ENCODE measurements at places on chromosomes 4 and X. TPM values are rescaled to one million over a fixed set of nuclear protein-coding genes. Genes with fewer than 3 reads are reported as not detected.

GRCh38 chrX:29431895-29432294, 783.5 kb upstream of the MAGEB2 start:
- no peak for DNase-seq

Gene CENPE
- 36.9 TPM for total RNA-seq

Gene ING2
- total RNA-seq = 11.8 TPM

DNA sequence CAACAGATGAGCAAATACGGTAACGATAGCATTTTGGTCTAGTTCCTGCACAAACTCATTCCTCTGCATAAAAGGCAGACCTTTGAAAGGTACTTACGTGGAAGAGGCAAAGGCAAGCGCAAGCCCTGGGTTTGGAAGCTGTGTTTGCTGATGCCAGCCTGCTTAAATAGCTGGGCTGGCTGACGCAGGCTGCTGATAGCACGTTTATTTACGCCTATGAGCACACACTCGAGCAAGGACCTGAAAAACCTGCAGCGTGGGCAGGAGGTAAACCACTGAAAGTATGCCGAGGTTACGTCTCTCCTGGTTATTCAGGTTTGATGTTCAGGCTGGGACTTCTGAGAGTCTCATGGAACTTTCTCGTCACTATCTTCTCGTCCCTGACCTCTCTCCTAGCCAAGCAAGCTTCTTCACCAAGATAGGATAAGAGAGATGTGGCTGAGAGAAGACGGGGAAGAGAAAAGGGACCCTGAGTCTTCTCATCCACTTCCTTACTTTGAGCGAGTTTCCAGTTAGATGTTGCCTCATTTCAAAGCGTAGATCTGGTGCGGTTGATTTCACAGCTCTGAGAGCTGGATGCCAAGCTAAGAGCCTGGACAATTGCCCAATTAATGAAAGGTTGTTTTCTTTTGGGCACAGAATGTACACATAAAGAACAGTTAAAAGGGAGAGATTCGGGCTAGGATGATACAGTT, at the start of gene HOPX:
HOPX (minus strand) TSS at position 139 of the 695 bp plus-strand sequence. CDS start 23,480 bp downstream, outside the sequence.
- no peak for DNase-seq

Gene NLRP2B
- not detected for total RNA-seq

DNA sequence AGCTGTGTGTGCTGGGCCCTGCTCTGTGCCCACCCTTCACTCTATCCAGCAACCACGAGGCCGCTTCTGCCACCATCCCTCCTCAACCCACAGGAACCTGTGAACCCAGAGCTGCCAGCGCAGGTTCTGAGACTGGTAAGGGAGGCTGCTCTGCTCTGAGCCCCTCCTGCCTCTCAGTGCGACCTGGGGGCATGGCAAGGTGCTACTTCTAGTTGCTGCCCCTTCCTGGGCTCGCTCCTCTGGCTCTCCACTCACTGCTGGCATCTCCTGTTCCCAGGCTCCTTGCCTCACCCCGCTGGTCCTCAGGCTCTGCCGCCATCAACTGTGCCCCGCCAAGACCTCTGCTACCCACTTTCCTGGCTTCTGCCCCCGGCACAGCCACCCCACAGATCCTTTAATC, 39.3 kb downstream of the RNF212 start:
- no peak for DNase-seq

GRCh38 chr4:137934911-137935310, 307.2 kb downstream of the SLC7A11 start:
- no peak for DNase-seq

- no peak for DNase-seq
Observed at GRCh38 chrX:100662796-100663195, 18.8 kb downstream of the SRPX2 start.

GRCh38 chr4:145564540-145564939, 54.6 kb upstream of the MMAA start:
- DNase-seq = no peak

- DNase-seq = no peak
Observed at GRCh38 chr4:24146127-24146526, 256.3 kb upstream of the PPARGC1A start.

GRCh38 chr4:184649971-184650855, 675 bp downstream of the PRIMPOL start:
- DNase-seq = peak; percentile 37

Gene PNMA6A
- 0.12 TPM for total RNA-seq

DNA sequence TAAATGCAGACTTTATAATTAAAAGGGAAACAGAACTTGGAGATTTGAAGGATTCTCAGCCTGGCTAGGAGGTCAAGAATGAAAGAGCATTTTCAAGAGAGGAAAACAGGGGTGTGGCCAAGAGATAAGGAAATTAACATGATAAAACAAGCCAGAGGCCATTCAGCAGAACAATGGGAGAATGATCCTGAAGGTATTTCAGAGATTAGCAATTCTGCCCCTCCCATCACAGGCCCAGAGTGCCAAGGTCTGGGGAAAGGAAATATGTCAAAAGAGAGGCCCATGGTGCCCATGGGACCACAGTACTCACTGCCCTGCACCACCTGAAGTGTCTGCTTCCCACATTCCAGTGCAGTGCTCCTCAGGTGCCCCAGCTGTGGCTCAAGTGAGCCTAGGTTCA, 188.5 kb upstream of the STS start:
- no peak for DNase-seq

Gene LAGE3
- total RNA-seq = 40.4 TPM

GRCh38 chr4:151808120-151808529, 47.3 kb upstream of the GATB start:
- DNase-seq = peak; percentile 57

DNA sequence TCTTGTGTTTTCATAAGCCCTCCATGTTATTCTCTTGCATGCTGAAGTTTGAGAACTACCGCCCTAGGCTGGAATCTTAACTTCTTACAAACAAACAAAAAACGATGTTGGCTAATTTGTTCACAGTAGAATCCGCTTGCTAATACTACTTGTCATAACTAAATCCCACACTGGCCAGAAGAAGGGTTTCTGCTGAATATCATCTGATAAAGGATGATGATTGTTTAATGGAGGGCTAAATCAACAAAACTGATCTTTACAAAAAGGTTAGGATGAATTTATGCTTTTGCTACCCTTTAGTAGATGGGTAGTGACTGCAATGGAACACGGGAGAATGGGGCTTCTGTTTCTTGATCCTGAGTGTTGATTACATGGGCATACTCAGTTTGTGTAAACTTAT, 42.3 kb downstream of the SPATA4 start:
- no peak for DNase-seq

DNA sequence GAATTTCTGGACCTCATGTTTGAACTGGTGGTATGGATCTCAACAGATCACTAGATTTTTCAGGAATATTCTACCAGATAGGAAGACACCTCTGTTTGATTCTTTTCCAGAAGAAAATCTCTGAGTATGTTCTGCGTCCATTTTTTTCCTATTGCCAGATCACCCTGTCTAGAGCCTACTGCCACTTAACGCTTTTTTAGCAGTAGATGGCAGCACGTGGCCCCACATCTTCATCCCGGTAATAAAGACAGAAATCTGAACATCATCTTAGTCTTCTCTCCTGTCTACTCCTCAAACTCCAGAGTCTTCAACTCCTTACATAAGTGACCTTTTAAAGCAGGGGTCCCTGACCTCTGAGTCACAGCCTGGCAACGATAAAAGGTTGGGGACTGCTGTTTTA, 184.7 kb downstream of the TMA16 start:
- DNase-seq = peak; percentile 30

DNA sequence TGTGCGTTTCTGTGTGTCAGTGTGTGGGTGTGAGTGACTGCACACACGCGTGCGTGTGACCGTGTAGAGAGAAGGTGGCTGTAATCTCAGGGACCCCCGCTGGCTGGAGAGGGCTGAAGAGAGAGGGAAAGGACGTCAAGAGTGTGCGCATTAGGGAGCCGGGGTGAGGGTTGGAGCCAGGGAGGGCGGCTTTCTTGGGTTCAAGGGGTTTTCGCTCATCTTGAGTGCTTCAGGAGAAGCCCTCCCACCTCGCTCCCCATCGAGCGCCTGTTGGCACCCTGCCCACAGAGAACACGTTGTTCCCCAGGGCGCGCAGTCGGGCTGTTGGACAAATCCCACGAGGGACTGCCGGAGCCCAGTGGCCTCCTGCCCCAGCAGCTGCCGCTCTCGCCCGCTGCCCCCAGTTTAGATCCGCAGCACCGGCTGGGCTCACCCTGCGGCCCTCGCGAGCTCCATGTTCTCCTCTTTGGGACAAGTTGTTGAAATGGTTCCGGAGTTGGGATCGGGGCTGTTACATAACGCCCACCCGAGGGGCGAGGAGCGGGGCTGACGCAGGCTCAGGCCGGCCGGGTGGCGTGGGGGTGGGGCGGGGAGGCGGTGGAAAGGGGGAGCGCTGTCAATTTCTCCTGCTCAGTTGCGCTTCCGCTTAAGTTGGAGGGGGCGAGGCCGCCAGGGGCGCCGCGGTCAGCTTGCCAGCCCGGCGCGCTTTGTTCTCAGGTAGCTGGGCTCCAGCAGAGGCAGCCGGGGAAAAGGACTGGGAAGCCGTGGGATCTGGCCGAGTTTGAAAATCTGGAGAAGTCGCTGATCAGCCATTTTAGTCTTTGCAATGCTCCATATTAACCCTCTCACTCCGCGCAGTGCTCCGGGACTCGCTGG, 1.6 kb downstream of the GRIA2 start:
- DNase-seq = peak; percentile 8

Gene SLC6A14
- not detected for total RNA-seq

GRCh38 chr4:41763729-41764128, 15.2 kb upstream of the PHOX2B start:
- DNase-seq = no peak

Gene HPSE
- total RNA-seq = 0.48 TPM

DNA sequence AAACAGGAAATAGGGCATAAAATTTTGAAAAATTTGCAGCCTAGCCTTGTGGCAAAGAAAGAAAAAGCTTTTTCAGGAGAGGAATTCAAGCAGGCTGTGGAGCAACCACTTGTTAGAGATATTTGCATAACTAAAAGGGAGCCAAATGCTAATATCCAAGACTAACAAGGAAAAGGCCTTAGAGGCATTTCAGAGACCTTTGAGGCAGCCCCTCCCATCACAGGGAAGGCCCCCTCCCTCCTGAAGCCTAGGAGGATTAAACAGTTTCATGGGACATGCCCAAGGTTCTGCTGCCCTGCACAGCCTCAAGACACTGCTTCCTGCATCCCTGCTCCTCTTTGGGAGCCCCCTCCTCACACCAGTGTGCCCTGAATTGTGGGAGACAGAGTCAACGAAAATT, 275.4 kb upstream of the SFRP2 start:
- no peak for DNase-seq

Gene GSX2
- not detected for total RNA-seq

- no peak for DNase-seq
Observed at GRCh38 chr4:79083406-79084010, 144.3 kb upstream of the PAQR3 start.

Gene HTN3
- 0.98 TPM for total RNA-seq

- no peak for DNase-seq
Observed at GRCh38 chrX:9555354-9555753, 90.5 kb downstream of the TBL1X start.

Gene CDKL5
- 2.7 TPM for total RNA-seq

DNA sequence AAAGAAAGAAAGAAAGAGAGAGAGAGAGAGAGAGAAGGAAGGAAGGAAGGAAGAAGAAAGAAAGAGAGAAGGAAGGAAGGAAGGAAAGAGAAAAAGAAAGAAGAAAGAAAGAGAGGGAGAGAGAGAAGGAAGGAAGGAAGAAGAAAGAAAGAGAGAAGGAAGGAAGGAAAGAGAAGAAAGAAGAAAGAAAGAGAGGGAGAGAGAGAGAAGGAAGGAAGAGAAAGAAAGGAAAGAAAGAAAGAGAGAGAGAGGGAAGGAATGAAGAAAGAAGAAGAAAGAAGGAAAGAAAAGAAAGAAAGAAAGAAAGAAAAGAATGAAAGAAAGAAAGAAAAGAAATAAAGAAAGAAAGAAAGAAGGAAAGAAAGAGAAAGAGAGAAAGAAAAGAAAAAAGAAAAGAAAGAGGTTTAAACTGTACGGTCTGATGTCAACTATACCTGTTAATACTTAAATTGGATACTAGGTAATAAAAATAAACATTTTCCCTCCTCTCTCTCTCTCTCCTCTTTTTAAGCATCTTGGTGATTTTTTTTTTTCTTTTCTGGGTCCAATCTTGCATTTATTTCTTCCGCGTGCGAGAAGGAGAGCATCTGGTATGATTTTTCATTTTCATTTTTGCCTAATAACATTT, 93.8 kb downstream of the CRLF2 start:
- DNase-seq = no peak

GRCh38 chrX:139924069-139924695, 8.7 kb downstream of the ATP11C start:
- DNase-seq = no peak

DNA sequence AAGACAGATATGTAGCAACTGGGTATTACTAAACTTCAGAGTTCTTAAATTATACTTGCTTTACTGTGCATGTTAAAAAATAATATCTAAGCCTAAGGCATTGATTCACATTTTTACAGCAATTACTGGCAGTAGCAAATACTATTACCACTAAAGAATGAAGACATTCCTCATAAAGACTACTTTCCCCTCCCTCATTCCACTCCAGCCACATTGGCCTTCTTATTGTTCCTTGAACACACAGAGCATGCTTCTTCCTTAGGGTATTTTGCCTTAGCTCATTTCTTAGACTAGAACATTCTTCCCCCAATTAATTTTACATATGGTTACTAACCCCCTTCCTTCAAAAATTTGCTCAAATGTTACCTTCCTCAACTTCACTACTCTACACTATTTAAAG, 717.0 kb downstream of the CCSER1 start:
- DNase-seq = no peak

DNA sequence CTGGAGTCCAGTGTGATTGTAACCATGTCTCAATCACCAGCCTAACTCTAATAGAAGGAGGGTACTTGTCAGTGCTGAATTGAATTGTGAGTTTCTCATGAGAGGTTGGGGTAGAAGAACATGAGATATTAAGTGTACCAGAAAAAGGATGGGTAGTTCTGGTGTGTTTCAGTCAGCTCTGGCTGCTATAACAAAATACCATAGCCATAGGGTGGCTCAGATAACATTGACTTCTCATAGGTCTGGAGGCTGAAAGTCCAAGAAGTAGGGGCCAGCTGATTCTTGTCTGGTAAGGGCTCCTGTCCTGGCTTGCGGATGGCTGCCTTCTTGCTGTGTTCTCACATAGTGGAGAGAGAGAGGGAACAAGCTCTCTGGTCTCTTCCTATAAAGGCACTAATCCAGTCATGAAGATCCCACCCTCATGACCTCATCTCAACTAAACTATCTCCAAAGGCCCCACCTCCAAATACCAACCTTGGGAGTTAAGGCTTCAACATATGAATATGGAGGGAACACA, 35.6 kb upstream of the STX18 start:
- DNase-seq = no peak

DNA sequence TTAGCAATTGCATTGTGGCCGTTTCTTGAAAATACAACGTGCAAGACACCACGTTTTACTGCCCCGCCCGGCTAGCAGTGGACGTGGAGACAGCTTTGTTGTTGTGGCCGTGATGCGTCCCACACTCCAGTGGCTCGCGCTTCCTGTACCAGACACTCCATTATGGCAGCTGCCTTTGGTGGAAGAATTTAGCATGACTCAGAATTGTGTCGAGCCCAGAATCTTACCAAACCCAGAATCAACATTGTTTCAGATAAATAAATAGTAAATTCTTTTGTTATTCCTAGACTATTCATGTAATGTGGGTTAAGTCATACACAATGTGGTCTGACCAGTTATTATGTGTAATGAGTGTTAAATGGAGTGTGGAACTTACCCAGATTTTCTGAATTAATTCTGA, 25.3 kb upstream of the S100P start:
- peak; percentile 36 for DNase-seq
